ENCODE measurements at places on chromosomes 7 and 10. TPM values are rescaled to one million over a fixed set of nuclear protein-coding genes. Genes with fewer than 3 reads are reported as not detected.

HACD1 gene
- 56.4 TPM for total RNA-seq

C10orf71 gene
- not detected for total RNA-seq

KCTD7 gene
- 6.2 TPM for total RNA-seq

CALHM1 gene
- not detected for total RNA-seq

C10orf67 gene
- total RNA-seq, result 0.10 TPM

GRM8 gene
- total RNA-seq, result not detected

FFAR4 gene
- total RNA-seq, result 0.27 TPM

POM121 gene
- total RNA-seq, result 39.4 TPM

TMEM26 gene
- total RNA-seq, result 0.06 TPM

PODXL gene
- total RNA-seq, result 55.4 TPM

SYT15B gene
- 4.2 TPM for total RNA-seq

DYDC2 gene
- 0.06 TPM for total RNA-seq

DHX32 gene
- 53.3 TPM for total RNA-seq

ZNF33A gene
- 9.1 TPM for total RNA-seq

ZNF467 gene
- 1.1 TPM for total RNA-seq

CBX3 gene
- 237 TPM for total RNA-seq

ZNF37A gene
- total RNA-seq, result 7.5 TPM

SLC39A12 gene
- not detected for total RNA-seq

CCL24 gene
- not detected for total RNA-seq

CCL26 gene
- total RNA-seq, result 14.5 TPM

FRMD4A gene
- 6.0 TPM for total RNA-seq

COL1A2 gene
- total RNA-seq, result not detected

PIP gene
- total RNA-seq, result not detected

PON3 gene
- total RNA-seq, result 28.2 TPM

TAS2R3 gene
- total RNA-seq, result not detected

TWIST1 gene
- 1.4 TPM for total RNA-seq

ZNF746 gene
- 17.0 TPM for total RNA-seq

TAS2R41 gene
- not detected for total RNA-seq

WBP1L gene
- total RNA-seq, result 27.8 TPM

GOLGA7B gene
- total RNA-seq, result 3.6 TPM

ASAH2 gene
- 1.8 TPM for total RNA-seq

TMEM130 gene
- 0.50 TPM for total RNA-seq

OR2A12 gene
- total RNA-seq, result not detected

BEND7 gene
- 12.0 TPM for total RNA-seq

TFR2 gene
- total RNA-seq, result 2.9 TPM

EGR2 gene
- total RNA-seq, result 0.28 TPM

UCMA gene
- not detected for total RNA-seq

PROSER2 gene
- 41.4 TPM for total RNA-seq

OR13A1 gene
- not detected for total RNA-seq

IGF2BP3 gene
- total RNA-seq, result 26.0 TPM

TMEM236 gene
- total RNA-seq, result 0.12 TPM

HOXA6 gene
- total RNA-seq, result 1.9 TPM

STEAP2 gene
- 3.8 TPM for total RNA-seq

PON1 gene
- total RNA-seq, result 0.34 TPM

NODAL gene
- total RNA-seq, result not detected

ANKRD1 gene
- 4.4 TPM for total RNA-seq

CAMK2B gene
- 0.15 TPM for total RNA-seq

ADAM8 gene
- 2.2 TPM for total RNA-seq

CHAT gene
- total RNA-seq, result not detected

CTBP2 gene
- 101 TPM for total RNA-seq

GJC3 gene
- 0.27 TPM for total RNA-seq

SPDYE2B gene
- not detected for total RNA-seq

TMEM139 gene
- 1.1 TPM for total RNA-seq

TCTN3 gene
- total RNA-seq, result 39.5 TPM

MOGAT3 gene
- total RNA-seq, result not detected

MRLN gene
- total RNA-seq, result not detected

ASNS gene
- 64.7 TPM for total RNA-seq
